H4 (cell line): ENCODE measurements at places on chromosomes 6 and 20.

DNA sequence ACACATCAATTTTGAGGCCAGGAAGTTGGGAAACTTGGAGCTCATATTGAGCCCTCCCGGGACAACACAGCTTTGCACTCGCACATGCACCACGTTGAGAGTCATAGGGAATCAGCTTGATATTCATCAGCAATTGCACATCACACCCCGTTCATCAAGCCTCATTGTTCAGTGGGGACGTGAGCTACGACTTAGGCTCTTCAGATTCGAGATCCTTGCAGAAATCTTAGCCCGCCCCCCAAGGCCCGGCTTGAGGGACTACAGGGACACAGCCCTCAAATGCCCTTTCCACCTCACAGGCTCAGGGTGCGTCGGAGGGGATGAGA, 93.0 kb upstream of the MAFB start:
- no peak for DNase-seq

DNA sequence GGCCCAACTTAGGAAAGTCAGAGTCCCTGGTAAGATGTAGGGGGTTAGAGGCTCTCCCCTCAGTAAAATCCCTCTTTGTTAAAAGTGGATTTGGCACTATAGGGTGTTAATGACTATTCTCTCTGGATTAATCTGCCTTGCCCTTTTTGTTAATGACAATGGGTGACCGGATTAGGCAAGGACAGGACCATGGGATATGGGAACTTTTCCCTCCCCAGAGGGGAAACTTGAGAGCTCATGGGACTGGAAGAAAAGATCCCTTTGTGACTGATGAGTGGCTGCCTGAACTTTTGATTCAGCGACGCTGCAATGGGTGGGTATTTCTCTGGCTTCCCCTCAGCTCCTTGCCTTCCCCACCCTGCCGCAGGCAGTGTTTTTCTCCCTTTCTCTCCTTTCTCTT, 12.2 kb upstream of the TAAR9 start:
- no peak for DNase-seq

DNA sequence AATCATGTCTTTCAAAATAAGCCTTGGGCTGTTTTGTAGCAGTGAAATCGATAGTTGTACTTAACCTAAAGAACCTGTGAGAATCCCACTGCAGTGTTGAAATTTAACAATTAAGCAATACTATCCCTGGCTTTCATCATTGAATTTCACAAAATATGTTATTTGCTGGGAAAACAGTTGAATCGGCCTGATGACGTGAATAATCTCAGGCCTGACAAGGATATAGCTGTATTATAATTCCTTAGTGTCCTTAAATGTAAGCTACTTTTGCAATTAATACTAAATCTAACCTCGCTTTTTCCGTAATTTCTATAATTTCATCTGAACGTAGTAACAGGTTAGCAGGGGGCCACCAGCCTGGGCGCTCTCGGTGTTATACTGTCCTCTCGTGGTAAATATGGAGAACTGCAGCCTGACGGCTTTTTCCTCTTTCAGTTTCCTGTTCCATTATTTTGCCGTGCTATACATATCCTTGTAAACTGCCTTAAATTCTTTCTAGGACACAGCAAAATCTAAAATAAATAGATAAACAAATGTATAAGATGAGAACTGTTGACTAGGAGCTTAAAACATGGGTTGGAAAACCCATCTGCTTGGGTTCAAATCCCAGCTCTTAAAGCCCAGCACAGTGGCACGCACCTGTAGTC, 24.0 kb downstream of the MTFR2 start:
- peak; percentile 13 for DNase-seq

DNA sequence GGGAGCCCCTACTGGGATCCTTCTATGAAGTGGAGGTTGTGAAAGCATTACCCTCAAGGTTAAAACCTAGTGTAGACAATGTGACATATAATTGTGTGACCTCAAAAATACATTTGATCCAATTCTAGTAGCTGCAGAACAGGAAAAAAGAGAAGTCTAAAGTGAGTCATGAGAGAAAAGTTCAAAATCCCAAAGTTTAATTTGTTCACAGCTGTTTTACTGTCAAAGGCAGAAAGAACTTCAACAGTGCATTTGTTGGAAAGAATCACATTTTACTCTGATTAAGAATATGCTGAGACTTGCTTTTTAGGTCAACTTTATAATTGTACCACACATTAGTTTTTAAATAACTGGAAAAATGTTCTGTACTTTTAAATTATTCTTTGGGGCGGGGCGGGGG, 1027.4 kb upstream of the FLRT3 start:
- DNase-seq, result no peak

GRCh38 chr6:100999034-100999597, 118.0 kb upstream of the ASCC3 start:
- DNase-seq, result no peak

DNA sequence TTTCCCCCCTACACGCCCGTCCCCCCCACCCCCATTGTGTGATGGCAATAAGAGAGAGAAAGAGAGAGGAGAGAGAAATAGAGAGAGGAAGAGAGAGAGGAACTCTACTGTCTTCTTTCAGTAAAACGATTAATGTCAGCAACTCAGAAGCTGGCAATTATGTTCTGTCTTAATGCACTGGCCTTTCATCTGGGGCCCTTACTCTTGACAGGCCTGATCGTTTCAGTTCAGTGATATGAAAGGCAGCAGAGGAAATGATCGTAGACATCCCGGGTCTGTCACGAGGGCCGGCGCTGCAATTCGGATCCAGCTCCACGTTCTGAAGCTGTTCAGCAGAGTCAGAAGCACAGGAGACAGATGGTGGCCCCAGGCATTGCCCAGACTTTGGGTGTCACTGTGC, 308.9 kb downstream of the ZNF217 start:
- DNase-seq, result no peak

DNA sequence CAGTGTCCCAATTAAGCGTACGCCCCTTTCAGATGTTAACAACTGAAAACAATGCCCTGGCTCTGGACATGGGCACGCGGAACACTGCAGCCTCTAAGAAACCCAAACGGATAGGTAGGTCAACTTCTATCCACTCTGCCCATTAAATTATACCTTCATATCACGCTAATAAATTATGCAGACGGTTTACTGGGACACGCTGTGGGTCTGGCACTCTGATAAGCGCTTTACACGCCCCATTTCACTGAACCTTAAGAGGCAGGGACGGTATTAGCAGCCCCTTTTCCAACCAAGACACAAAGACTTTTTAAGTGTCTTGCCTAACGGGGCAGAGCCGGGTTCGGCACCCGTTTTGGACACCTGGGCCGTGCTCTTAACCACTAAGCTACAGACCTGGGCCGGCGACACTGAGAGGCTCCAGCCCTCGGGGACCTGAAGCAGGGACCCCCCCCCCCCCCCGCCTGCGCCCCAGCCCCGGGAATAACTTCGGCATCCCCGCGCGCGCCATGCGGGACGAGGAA, 744 bp downstream of the STAU1 start:
- no peak for DNase-seq

GRCh38 chr20:20003031-20003954, 13.9 kb upstream of the NAA20 start:
- DNase-seq, result no peak

- no peak for DNase-seq
Measured at GRCh38 chr6:159676890-159677505, 16.0 kb downstream of the SOD2 start.

- no peak for DNase-seq
Measured at GRCh38 chr6:158860279-158860865, 41.2 kb upstream of the EZR start.

DNA sequence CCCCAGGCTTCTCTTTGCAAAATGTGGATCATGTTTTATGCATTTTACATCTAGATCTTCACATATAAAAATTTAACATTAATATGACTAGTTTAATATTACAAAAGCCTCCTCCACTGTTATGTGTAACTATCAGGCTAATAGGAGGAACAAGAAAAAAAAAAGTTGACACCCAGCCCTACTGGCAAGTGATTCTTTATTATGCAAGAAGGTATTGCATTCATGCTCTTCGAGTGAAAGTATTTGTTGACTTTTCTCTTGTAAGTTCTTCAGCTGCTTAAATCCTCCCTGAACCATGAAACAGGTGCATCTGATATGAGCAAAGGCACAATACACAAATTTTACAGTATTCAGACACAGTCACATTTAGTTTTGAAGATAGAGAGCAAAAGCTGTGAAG, 716 bp upstream of the HLA-DQB2 start:
- DNase-seq, result no peak

GRCh38 chr6:10518557-10519407, 2.4 kb upstream of the GCNT2 start:
- DNase-seq, result peak; percentile 24

DNA sequence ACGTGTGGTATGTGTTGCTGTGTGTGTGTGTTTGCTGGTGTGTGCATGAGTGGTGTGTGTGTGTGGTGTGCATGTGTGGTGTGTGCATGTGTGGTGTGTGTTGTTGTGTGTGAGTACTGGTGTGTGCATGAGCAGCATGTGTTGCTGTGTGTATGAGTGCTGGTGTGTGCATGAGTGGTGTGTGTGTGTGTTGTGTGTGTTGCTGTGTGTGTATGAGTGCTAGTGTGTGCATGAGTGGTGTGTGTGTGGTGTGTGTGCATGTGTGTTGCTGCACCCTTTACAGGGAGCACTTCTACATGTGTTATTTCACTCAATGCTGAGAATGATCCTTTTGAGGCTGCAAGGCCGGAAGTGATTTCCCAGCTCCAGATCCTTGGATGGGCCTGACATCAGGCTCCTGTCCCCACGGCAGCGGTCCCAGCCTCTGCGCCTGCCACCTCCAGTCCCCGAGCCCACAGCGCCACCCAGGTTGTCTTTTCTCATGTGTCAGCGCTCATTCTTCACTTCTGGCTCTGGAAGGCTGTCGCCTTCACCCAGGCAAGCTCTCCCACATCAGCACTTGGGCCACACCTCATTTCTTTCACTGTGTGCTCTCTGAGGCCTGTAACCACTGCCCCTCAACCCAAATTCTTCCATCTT, 2.6 kb downstream of the NPEPL1 start:
- DNase-seq, result no peak

DNA sequence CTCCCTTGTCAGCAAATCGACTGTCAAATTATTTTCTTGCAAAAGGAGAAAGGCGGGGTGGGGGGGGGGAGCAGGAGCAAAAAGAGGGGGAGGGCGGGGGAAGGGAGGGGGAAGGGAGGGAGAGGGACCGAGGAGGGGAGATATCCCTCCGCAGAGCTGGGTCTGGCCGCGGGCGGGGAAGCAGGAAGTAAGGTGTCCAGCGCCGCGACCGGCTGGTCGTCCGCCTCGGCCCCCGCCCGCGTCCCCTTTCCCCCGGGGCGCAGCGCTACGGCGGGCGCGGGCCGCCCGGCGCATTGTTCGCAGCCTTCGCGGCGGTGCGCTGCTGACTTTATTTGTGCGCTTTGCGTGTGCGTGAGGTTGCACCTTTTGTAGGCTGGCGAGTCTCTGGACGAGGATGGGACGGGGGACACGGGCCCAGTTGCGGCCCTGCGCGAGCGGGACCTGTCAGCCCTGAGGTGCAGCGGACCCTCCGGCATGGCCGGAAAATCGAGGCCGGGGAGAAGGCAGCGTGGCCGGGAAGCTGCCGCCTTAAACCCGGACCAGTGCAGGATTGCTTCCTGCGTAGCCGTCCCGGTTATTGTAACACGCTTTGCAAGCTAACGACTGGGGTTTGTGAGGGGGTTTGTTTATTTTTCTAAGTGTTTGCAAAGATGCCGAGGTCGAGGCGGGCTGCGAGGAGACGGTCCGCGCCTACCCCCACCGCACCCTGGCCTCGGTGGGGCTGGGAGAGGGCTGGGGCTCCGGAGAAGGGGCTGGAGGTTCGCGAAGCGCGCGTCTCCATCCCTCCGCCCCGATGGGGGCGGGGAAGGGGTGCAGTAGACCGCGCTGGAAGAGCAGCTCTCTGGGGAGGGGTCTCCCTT, 675 bp upstream of the TRERF1 start:
- DNase-seq, result peak; percentile 84

DNA sequence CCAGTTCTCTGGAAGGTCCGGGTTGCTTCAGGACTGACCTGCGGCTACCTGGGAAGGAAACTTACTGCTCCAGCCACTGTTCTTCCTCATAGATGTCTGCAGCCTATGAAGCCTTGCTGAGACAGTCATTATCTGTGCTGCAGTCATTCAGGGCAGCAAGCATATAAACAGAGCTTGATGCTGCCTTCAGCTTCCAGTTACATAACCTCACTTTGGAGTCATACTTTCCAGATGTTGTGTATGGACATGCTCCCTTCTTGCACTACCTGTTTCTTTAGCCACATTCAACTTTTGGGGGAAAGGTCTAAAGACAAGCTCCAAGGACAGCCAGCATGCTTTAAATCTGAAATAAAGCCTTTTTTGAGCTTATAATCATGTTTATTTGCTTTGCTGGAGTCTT, 98.1 kb downstream of the SLC24A3 start:
- DNase-seq, result no peak

GRCh38 chr6:46058951-46059350, 43.3 kb upstream of the CLIC5 start:
- DNase-seq, result no peak

GRCh38 chr20:30594112-30594511, 663.4 kb upstream of the DEFB115 start:
- DNase-seq, result no peak

GRCh38 chr6:124524491-124525200, 437.6 kb upstream of the RNF217 start:
- no peak for DNase-seq

DNA sequence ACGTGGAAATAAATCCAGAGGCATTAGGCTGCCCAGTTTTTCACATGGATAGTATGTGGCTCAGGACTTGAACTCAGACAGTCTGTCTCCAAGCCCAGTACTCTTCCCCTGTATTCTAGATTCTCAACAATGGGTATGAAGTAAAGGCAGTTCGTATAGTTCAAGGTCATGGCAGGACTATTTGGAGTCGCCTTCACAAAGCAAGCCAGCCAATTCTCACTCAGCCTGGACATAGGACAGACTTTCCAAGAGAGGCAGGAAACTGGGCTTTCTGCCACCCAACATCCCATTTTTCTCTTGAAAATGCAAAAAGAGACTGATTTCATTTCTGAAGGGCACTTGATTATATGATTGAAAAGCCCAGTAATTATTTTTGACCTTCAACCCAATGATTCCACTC, 111.0 kb downstream of the EDN1 start:
- no peak for DNase-seq

DNA sequence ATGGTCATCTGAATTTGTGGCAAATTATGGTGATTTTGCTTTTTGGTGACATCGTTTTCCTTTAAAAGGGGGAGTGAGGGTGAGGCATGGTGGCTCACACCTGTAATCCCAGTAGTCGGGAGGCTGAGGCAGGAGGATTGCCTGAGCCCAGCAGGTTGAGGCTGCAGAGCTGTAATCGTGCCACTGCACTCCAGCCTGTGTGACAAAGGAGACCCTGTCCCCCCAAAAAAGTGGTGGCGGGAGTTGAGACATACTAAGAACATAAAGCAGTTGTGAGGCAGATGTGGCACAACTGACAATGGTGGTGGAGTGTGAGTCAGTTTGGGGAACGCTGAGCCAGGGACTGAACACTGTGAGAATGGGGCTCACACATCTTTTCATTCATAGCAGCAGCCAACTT, 45.5 kb downstream of the ADNP start:
- DNase-seq, result no peak

DNA sequence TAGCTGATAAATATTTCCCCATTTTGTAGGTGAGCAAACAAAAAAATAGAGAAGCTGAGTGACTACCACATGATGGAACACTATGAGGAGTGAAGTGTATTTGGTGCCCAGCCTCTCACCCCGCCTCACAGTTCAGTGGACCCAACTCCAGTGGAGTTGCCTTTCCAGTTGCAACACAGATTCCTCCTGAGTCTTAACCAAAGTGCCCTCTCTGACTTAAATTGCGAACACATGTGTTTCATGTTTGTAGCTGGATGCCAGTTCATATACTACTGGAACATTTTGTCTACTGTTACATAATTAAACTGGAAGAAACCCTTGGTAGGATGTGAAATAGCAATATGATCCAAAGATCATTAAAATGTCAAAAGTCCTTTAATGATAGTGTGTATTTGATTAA, 448.9 kb downstream of the COL12A1 start:
- DNase-seq, result no peak

- peak; percentile 67 for DNase-seq
Measured at GRCh38 chr6:69835414-69836179, 30.8 kb upstream of the COL19A1 start.
